Activated CD4-positive, CD25-positive, alpha-beta regulatory T cell (primary cell): ENCODE measurements at places on chromosomes 6 and 20.
A peak's percentile ranks its signal among the peaks of the same experiment; 100 is the strongest.

- DNase-seq = no peak
Measured at GRCh38 chr20:35271904-35272303, 6.0 kb downstream of the MMP24OS start.

DNA sequence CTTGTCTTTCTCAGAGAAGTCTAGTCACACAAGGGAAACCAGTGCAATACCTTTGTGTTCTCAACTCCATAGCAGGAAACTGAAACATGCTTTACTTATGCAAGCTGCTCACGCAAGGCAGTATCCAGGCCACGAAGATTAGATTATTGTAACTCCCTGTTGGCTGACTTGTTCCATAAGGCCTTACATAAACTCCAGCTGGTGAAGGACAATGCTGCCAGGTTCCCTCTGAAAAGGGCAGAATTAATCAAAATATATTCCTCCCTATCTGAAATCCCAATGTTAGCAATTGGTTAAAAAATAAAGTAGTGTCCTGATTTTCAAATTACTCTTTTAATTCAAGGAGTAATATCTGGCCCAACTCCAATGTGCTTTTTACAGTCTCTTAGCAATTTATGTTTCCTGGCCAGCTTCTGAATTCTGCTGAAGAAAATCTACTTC lies 966.6 kb downstream of the HACE1 start:
- no peak for DNase-seq

GRCh38 chr20:31785089-31785488 lies 34.1 kb upstream of the MYLK2 start:
- no peak for DNase-seq

- DNase-seq = no peak
Measured at GRCh38 chr6:4656106-4656505, 120.1 kb upstream of the CDYL start.

DNA sequence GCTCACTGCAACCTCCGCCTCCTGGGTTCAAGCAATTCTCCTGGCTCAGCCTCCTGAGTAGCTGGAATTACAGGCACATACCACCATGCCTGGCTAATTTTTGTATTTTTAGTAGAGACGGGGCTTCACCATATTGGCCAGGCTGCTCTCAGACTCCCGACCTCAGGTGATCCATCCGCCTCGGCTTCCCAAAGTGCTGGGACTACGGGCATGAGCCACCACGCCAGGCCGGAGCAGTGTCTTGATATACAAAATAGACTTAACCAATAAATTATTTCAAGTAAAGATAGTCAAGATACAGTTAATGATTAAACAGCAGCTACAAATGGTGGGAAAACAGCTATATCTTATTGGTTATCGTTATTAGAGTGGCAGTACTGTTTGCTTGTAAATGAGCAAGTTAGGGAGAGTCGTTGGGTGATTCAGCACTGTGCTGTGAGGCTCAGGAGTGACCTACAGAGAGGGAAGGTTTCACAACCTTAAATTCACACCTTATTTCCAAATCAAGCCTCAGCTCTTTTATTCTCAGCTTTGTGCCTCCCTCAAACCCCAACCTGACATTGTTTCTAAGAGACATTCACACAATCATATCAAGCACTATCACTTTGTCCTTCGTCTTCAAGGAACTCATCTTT lies 1128.4 kb upstream of the MAP3K7 start:
- no peak for DNase-seq

- DNase-seq = no peak
Measured at GRCh38 chr20:61963885-61964674, 101.6 kb downstream of the TAF4 start.

GRCh38 chr6:121780325-121781321 lies 345.2 kb downstream of the GJA1 start:
- no peak for DNase-seq

DNA sequence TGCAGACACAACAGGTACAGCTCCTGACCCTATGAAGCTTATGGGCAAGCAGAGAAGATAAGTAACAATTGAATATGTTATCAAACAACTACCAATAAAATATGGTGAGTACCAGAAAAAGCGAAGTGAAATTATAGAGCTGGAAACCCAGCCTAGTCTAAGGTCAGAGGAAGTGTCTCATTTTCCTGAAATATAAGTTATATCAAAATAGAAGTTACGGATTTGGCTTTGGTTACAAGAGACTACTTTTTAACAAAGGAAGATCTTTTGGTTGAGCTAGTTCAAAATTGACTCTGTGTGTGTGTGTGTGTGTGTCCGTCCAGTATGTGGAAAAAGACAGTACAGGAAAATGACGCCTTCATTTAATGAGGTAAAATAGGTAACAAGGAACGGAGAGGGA lies 8.9 kb downstream of the STX11 start:
- DNase-seq = no peak

DNA sequence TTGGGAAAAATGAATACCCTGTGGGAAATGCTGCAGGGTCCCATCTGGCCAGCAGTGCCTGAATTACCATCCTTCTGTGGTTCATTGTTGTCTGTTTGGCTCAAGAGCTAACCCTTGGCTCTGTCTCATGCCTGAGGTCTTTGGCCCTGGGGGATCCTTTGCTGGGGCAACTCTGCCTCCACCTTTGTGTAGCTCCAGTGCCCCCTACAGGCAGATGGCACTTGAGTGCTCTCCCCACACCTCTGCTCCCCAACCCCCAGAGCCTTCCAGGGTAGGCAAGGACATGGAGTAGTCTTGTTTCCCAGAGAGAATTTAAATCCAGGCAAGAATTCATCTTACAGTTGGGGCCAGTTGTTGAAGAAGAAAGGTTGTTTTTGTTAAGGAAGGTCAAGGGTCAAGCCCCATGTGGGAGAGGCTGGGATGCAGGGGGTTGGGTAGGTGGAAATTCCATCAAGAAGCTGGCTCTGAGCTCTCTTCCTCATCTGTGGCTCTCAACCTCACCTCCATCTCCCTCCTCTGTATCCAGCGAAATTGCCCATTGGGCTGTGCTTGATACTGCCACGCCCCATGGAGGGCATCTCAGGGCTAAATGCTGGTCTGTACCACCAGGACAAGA lies 44.2 kb downstream of the ZNF831 start:
- DNase-seq = peak; percentile 78

- no peak for DNase-seq
Measured at GRCh38 chr6:84227044-84227433, 404 bp downstream of the CEP162 start.

GRCh38 chr6:139062932-139063646 lies 34.5 kb downstream of the ABRACL start:
- no peak for DNase-seq

DNA sequence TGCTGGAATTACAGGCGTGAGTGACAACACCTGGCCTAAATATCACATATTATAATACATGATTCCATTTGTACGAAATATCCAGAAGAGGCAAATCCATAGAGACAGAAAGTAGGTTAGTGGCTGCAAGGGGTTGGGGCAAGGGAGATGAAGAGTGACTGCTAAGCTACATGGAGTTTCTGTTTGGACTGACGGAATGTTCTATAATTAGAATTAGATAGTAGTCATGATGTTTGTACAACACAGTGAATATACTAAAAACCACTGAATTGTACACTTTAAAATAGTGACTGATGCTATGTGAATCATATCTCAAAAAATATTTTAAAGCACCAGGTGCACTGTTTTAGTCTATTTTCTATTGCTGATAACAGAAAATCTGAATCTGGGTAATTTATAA lies 3.7 kb upstream of the HEBP2 start:
- DNase-seq = no peak

GRCh38 chr6:76881414-76881813 lies 581.9 kb downstream of the HTR1B start:
- DNase-seq = no peak

DNA sequence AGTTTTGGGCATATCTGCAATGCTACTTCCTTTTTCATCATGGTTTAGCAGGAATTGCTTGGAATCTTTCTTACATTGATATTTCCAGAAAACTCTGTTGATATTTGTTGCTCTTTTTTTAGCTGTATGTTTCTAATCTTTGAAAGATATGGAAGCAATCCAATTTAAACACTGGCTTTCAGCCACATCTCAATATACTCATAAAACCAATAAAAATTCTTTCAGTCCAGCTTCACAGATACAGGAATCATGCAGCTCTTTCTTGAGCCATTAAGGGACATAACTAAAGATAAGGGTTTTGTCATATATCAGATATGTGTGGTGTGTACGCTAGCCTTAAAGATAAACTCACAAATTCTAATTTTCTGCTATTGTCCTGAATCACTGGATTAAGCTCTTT lies 47.4 kb downstream of the PKIB start:
- DNase-seq = no peak

GRCh38 chr6:151101161-151101815 lies 138.5 kb upstream of the AKAP12 start:
- DNase-seq = no peak

GRCh38 chr6:47438481-47439347 lies 38.9 kb upstream of the CD2AP start:
- DNase-seq = no peak

GRCh38 chr20:6533761-6534479 lies 233.6 kb upstream of the BMP2 start:
- no peak for DNase-seq

DNA sequence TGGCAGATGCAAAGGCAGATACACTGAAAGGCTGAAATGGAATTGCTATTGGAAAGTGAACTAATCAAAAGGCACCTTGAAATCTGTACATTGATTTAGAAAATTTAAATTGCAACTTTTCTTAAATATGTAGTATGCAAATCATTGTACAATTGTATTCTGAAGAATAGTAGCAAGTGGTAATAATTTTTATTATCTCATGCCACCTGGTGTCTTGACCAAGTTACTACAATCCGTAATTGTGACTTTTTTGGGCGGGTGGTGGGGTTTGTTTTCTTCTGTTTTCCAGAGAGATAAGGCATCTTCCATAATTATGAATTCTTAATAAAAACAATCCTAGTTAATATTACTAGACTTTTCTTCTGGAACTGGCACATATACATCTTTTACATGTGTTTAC lies 12.5 kb upstream of the BCKDHB start:
- DNase-seq = no peak

DNA sequence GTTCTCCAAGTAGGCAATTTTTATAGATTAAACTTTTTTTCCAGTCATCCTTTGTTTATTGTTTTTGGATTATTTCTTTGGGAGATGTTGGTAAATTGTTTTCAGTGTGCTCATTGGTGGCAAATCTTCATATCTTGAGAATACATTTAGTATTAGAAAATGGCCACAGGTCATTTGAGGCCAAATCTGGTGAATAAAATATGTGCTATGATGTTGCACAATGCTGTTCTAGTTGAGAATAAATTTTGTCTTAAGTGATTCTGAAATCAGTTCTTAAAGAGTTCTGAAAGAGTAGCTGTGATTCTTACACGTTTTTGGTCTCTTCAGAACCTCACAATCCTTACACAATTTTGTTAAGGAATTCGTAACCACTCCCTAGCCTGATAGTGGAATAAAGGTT lies 20.1 kb downstream of the CDKAL1 start:
- no peak for DNase-seq

DNA sequence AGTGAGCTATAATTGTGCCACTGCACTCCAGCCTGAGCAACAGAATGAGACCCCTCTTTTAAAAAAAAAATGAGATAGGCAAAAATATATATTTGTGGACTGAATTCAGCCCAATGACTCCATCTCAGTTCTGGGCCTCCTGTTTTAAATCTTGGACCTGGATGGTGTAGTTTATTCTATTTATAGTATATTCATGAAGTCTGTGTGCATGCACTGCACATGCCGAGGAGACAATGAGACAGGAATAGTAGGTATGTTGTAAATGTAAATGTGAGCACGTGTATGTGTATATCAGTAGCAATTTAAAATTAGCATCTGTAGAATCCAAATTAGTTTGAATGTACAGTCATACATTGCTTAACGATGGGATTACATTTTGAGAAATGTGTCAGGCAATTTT lies 91.0 kb downstream of the TBC1D7 start:
- no peak for DNase-seq

GRCh38 chr6:6843057-6843627 lies 254.6 kb downstream of the LY86 start:
- DNase-seq = no peak

DNA sequence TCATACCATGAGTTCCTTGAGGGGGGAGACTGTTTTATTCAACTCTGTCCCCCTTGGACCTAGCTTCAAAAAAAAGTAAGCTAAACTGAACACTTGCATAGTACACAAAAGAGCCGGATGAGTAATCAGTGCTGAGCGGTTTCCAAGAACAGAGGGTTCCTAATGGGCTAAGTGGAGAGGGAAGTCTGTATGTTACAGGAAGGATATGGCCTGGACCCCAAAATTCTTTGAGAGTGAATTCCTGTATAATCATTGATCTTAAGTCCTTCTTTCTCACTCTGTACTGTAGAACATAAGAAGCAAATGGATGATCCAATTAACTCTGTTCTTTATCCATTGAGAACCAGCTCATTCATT lies 324.7 kb upstream of the CNR1 start:
- DNase-seq = no peak

DNA sequence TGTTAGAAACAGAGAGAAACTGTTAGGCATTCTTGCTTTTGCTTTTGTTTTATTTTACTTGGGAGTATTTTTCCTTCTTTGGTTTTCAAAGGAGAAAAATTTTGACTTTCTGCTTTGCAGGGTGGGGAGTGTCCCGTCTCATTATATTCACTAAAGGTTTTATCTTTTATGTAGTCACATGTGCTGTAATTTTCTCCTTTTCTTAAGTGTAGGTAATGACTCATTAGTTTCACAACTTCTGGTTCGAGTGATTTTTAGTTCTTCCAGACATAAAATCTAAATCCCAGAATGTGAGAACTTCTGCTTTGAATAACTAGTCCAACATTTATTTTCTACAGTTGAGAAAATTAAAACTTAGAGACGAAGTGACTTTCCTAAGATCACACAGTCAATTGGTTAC lies 37.7 kb downstream of the ADGRF1 start:
- DNase-seq = no peak

- no peak for DNase-seq
Measured at GRCh38 chr20:49261173-49261572, 16.7 kb downstream of the ZNFX1 start.

- no peak for DNase-seq
Measured at GRCh38 chr6:157830354-157831017, 7.4 kb downstream of the SNX9 start.

DNA sequence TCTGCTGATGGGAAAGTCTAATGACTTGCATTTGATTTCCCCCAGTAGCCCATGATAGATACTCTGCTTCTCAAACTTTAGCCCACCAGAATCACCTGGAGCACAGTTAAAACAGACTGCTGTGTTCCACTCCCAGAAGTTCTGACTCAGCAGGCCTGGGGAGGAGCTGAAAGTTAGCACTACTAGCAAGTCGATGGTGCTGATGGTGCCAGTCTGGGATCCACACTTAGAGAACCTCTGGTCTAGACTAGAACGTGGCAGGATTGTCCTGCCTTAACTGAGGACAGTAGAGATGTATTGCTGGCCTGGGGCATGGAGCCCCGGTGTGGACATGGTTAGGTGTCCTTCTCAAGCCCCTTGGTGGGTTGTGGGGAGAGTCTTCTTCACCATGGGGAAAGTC lies 8.7 kb downstream of the TOX2 start:
- DNase-seq = no peak

DNA sequence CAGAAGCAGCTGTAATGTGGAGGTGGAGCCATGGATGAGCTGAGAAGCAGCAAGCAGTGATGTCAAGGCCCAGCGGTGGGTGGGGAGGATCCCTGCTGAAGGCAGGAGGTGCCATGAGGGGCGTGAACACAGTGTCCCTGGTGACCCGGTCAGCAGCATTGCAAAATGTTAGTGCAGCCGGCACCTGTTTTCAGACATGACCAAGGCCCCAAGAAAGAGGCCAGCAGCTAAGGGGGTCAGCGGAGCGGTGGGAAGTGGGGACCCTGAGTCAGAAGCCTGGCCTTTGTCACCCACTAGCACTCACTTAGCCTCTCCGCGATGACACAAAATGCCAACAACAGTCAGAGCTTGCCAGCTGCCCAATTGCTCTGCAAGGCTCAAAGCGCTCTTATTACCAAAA lies 51.9 kb downstream of the TMEM242 start:
- no peak for DNase-seq

- no peak for DNase-seq
Measured at GRCh38 chr6:4262526-4262925, 127.2 kb upstream of the ECI2 start.
